Diencephalon (tissue), 1 donor: ENCODE measurements at places on chromosomes 1 and 21. TPM values are rescaled to one million over a fixed set of nuclear protein-coding genes. Genes with fewer than 3 reads are reported as not detected.

OR2T11 gene
- not detected for total RNA-seq

CD1E gene
- not detected for total RNA-seq

CLCA1 gene
- not detected for total RNA-seq

FMOD gene
- 0.92 TPM for total RNA-seq

GSTM5 gene
- 6.2 TPM for total RNA-seq
